Activated CD4-positive, alpha-beta T cell treated with anti-CD3 and anti-CD28 coated beads for 36 hours (primary cell): ENCODE measurements at places on chromosomes 11 and 22.
A peak's percentile ranks its signal among the peaks of the same experiment; 100 is the strongest.

GRCh38 chr22:46390652-46391301, 55.3 kb downstream of the TRMU start:
- no peak for DNase-seq

- no peak for DNase-seq
Measured at GRCh38 chr22:49719046-49719445, 108.6 kb downstream of the BRD1 start.

DNA sequence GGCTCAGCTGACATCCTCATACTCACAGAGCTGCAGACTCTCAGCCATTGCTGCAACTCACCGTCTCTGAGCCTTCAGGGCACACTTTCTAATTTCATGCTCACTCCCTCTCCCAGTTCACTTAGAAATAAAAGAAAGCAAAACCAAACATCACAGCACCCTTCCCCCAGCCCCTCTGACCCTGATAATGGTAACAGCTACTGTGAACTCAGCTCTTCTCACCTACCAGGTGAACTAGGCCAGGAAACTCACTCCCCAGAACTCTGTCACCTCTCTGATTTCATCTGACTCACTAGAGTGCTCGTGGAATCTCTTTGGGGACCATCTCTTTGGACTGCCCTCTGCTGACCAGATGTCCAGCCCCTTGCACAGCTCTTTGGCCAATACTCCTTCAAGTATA, 14.5 kb upstream of the PARVA start:
- DNase-seq, result no peak

GRCh38 chr22:22698263-22698750, 53.9 kb downstream of the GGTLC2 start:
- no peak for DNase-seq

DNA sequence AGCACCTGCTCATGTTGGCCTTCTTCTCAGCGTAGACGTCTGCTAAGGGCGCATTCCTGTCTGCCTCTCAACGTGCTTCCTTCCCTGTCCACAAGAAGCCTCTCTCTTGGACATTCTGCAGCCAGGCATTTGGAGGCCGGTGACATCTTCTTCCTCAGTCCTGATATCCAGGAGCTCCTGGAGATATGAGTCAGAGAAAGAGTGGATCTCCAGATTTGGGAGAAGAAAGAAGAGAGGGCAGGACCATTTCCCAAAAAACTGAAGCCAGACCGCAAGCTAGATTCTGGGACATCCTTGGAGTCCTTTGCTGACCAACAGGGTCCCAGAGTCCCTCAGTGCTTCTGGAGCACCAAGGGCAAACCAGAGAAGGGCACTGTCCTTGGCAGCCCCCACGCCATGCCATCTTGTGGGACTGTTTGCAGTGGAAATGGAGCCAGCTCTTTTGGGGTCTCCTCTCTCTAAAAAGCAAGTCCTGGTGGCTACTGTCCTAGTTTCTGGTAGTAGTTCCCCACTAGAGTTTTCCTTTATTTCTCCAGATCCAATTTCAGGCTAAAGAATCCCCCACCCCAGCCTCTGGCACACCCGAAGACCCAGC, 36.1 kb upstream of the SYT13 start:
- DNase-seq, result no peak

DNA sequence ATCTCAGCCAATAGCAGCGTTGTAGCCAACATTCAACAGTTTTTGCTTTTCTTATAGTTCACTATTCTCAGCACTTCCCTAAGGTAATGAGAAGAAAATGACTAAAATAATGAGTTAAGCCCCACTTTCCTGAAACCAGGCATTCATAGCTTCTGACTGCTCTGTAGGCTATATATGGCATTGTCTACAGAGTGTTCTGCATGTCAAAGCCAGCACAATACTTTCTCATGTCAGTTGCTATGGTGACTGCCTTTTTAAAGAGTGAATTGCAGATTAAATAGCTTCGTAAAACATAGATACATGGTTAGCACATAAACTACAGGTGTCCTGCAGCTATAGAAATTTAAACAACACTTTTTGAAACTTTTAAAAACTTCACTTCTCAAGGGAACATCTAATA, 1256.1 kb upstream of the CNTN5 start:
- no peak for DNase-seq

DNA sequence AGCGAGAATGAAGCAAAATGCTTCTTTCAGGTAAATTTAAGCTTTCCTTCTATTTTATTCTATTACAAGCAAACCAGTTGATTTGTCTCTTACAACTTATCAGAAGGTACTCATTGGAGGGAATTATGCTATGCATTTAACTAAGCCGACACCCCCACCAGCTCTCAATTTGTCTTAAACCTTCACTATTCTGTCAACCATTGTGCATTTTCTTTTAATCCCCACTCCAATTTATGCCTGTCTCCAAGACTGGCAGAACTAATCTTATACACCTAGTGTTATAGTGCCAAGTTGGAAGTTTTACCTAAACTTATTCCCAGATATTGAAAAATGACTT, 12.5 kb downstream of the TAF1D start:
- no peak for DNase-seq

- DNase-seq, result no peak
Measured at GRCh38 chr11:108324587-108324986, 101.7 kb downstream of the ATM start.

- peak; percentile 92 for DNase-seq
Measured at GRCh38 chr11:73661035-73661628, 14.8 kb downstream of the PLEKHB1 start.

DNA sequence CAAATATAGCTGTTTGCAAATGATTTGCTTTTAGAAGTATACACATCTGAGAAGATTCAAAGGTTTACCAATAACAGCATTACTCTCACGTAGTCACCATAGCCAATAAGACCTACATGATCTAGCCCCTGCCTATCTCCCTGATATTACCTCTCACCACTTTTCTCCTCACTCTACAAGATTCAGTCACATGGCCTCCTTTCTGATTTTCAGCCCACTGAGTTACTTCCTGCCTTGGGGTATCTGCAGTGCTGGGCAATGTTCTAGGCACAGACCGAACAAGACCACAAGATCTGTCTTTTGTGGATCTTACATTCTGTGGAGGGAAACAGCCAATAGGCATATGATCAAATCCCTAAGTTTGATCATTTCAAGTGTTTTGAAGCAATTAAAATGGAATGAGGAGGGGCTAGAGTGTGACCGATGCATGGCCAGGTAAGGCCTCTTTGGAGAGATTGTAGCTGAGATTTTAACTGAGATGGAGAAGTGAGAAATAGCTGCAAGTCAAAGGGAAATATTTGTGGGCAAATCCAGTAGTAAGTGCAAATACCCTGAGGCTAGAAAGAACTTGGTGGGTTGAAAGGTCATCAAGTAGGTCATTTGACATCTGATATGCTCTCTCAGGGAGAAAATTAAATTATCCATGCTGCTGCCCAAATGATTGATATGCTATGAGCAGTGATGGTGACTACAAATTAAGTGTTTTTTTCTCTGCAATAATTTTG, 43.1 kb downstream of the ARL14EP start:
- DNase-seq, result no peak

- no peak for DNase-seq
Measured at GRCh38 chr11:20865161-20865560, 195.8 kb downstream of the NELL1 start.

- no peak for DNase-seq
Measured at GRCh38 chr22:44154436-44154942, 26.2 kb upstream of the PARVG start.

DNA sequence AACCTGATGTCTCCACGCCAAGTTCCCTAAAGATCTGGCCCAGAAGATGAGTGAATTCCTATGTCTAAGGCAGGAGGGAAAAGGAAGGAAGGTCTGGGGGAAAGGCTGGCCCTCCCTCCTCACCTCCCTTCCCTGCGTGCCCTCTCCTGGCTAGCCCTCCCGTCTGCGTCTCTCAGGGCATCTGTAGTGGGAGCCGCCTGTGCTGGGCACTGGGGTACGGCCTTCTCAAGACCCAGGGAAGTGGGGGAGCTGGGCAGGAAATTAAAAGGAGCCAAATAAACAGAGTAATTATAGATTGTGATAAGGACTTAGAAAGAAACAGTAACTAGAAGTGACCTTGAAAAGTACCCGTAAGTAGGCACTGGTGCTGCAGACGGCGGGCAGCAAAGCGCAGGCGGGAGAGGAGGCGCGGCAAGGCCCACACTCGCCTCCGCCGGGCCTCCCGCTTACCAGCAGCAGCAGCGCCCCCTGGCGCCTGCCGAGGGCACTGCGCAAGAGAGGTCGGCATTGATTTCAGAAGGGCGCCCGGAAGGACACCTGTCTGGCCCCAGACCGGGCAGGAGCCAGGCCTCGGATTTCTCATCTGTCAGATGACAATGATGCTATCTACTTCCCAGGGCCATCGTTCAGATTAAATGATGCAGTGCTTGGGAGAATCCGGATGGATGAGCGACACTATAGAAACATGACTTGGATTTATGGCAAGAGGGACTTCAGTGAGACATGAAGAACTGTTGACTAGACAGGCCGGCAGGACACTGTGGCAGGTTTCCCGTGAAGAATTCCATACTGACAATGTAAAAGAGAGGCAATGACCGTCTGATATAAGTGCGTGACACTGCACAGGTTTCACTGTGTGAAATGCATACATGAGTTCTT, 7.3 kb downstream of the KCNJ1 start:
- DNase-seq, result peak; percentile 89

DNA sequence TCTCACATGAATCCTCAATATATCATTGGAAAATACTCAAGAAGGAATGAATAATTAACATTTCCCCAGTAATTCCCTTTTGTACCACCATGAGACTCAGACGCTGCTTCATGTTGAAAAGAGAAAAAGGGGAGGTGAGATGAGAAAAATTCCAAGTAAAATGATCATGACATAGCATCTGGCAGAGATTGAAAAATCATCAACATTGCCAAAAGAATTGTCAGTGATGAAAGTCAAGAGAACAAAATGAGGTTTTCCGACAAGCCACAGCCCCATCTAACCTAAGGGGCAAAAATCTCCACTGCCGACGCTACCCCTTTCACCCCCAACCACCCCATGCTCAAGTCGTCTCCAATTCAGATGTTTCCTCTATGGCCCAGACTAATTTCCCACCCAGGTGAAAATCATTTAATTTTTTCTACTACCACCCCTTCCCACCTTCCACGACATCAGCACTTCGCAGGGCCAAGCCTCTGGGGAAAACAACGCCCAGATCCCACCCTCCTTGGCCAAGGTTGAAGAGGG, 1.2 kb downstream of the RAB6A start:
- DNase-seq, result no peak

DNA sequence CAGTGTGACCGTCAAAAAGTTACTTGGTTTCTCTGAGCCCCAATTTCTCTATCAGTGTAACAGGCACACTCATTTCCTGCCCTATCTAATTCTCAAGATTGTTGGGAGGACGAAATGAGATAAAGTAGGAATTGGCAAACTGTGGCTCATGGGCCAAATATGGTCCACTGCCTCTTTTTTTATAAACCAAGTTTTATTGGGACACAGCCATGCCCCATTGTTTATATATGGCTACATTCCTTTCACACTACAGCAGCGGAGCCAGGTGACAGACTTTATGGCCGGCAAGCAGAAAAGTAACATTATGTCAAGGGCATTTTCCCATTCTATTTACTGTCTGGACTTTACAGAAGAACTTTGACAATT, 116.7 kb upstream of the TIMP3 start:
- no peak for DNase-seq

- DNase-seq, result no peak
Measured at GRCh38 chr22:27136596-27136995, 479.2 kb downstream of the MIAT start.

DNA sequence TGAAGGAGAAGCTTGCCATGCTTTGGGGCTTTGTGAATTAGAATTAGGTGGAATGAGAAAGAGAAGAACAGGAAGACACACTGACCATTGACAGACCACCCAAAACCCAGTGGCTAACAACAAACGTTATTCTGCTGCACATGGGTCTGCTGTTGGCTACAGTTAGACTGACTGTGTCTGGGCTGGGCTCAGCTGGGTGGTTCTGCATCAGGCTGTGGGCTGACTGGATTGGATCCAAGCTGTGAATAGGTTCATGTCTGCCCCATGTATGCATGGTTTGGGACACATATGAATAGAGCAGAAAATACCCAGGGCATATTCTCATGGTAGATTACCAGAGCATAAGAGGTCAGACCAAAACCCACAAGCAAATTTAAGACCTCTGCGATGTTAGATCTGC, 11.7 kb upstream of the LDLRAD3 start:
- DNase-seq, result no peak
